ENCODE measurements at places on chromosomes 5 and 9.

- DNase-seq: no peak
These were observed 44.2 kb upstream of the GNPDA1 start for GRCh38 chr5:142056816-142057696.

DNA sequence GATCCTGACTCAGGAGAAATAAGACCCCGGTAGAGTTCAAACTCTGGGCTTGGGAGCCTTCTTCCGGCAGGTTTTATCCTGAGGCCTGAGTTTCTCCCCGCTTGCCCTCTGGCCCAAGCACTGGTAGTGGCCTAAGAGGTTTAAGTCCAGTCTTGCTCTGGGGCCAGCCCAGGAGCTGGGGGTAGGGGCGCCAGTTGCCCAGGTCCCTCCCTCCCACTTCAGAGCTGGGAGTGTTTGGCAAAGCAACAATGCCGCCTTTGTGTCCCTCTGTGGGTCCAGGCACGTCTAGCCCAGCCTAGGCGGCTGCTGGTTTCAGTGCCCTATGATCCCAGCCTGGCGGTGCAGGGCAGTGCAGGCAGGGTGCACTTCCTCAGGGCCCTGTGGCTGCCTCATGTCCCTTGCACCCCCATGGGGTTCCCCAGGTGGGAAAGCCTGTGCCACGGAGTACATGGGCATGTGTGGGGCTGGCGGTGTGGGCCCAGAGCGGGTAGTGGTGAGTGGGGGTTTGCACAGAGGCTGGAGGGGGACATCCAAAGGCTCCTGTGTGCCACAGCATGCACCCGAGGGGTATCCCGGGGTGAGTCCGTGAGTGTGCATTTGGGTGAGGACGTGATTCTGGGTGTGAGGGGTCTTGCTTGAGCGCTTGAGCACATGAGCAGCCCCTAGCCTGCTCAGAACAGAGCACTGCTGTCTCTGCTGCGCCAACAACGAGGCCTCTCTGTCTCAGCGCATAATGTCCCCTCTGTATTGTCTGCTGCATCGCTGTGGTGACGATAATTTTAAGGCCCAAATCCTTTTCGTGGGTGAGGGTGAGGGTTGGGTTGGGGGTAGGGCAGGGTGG is 61.7 kb upstream of the PSD2 start:
- no peak for DNase-seq

DNA sequence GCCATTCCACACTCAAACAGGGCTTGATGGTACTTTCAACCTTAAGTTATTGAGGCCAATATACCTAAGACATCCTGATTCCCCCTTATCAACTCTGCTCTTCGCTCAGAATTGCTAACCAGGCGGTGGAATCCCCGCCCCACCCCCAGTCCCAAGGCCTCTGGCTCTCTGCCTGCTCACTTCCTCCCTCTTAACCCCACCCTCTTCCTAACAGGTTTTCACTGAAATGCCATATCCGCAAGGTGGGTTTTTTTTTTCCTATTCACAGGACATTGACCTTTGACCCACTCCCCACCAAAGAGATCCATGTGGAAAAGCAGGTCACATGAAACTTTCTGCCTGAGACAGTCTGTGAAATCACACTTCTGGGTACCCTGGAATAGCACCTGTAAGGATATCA is 66.6 kb upstream of the IFNK start:
- DNase-seq: no peak

GRCh38 chr5:164818445-164818844 is 1313.0 kb downstream of the MAT2B start:
- DNase-seq: no peak

DNA sequence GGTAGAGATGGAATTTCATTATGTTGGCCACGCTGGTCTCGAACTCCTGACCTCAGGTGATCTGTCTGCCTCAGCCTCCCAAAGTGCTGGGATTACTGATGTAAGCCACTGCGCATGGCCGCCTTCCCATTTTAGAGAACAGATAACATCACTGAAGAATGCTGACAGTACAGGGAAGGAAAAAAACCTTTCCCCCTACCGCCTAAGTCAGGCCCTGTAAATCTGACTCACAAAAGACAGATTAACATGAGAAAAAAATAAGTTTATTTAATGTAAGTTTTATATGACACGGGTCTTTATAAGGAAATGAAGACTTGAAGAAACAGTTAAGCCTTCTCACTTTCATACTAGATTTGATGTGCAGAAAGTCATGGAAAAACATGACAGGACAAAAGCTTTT is 227.2 kb upstream of the ZNF608 start:
- DNase-seq: no peak

GRCh38 chr5:43926923-43927322 is 323.9 kb downstream of the NNT start:
- DNase-seq: no peak

DNA sequence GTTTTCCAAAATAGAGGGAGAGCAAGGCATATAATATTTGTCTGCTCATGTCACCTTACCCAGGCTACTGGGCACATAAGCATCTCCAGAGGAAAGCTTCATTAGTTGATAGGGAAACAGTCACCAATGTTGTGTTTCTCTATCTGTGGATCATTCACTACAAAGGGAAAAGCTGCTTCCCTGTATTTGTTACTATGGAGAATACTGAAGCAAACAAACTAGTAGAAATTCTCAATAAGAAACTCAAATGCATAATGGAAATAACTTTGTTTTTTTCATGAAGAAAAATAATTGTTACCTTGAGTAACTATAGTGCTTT is 138.2 kb downstream of the PCSK1 start:
- DNase-seq: no peak

DNA sequence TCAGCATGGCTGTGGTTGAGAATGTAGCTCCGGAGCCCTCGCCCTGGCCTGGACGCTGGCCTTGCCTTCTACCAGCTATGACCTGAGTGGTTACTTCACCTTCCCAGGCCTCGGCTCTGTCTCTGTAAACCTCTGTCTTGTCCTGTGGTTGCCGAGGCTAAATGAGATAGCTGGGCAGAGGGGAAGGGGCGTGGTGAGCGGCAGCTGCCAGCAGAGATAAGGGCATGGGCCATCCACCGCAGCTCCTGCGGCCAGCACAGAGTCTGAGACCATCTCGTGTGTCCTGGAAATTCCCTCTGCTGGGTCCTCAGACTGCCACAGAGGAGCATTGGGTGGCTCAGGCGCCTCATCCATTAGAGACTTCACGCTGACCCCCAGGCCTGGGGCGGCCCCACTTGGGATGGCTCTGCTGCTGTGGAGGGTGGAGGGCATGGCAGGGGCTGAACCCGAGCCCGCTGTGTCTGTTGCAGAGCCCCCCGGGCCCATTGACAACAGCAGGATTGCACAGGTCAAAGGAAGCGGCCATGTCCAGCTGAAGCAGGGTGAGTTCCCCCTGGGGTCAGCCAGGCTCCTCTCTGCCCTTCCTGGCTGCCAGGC is 43.9 kb downstream of the USP20 start:
- DNase-seq: no peak

GRCh38 chr9:76516350-76516749 is 57.4 kb downstream of the GCNT1 start:
- DNase-seq: peak; percentile 47

- DNase-seq: peak; percentile 60
These were observed 84.9 kb upstream of the BASP1 start for GRCh38 chr5:17132444-17133083.

DNA sequence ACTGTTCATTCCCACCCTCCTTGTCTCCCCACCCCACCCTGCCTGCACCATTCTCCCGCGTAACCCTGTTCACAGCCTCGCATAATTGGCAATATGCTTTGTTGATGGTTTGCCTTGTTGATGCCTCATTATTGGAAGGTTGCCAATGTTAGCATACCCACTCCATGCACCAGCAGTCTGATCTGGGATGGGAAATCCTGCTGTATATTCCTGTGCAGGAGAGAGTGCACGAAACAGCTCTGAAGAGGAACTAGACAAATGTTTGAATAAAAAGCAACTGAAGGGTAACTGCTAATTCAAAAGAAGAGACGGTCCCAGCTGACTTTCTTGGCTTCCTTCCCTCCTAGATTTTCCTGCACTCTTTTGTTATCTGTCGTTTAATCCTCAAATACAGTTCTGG is 271.7 kb upstream of the TLE4 start:
- DNase-seq: peak; percentile 86

DNA sequence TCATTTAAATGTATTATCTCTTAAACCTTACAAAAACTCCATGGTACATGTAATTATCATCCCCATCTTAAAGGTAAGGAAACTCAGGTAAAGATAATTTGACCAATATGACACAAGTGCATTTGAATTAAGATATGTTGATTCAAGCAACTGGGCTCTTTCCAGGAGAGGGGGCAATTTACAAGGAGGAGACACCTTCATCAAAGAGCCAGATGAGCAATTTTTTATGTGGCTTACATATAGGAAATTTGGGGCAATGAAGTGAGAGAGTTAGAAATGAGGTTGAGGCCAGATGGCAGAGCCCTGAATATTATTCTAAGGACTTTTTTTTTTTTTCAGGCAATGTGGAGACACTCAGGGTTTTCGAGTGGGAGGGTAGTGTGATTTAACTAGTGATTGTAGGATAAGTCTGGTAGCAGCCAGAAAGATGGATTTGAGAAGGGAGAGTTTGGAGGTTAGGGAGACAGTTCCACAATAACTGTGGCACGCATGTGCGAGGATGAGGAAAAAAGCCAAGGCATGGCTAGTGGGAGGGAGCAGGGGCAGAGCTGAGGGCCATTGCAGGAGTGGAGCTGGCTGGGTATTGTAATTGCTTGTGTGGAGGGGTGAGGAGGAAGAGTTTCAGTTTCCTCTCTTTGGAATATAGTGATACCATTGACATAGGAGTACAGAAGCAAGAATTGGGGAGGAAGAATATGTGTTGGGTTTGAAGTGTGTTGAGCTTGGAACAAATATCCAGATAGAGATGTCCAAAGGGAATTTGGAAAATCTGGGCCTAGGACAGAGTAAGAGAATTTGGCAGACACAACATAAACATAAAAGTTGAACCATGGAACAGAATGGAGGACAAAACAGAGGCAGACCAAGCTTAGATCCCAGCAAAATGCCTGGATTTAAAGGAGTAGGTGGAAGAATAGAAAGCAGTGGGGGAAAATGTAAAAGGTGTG is 72.0 kb downstream of the ACTBL2 start:
- DNase-seq: no peak

DNA sequence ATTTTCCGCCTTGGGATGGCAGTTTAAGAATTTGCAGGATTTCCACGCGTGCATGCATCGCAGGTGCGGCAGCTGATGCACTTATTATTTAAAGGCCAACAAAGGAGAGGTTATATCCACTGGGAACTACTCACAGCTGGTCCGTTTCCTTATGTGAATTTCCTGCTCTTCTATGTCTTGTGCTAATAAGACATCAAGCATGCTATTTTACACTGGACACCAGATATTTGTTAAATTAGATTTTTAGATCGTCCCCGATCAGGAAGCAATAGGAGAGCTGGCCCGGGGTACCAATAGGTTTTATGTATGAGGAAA is 476 bp upstream of the DTWD2 start:
- DNase-seq: peak; percentile 43

GRCh38 chr5:8895599-8895998 is 650.3 kb downstream of the SEMA5A start:
- no peak for DNase-seq

DNA sequence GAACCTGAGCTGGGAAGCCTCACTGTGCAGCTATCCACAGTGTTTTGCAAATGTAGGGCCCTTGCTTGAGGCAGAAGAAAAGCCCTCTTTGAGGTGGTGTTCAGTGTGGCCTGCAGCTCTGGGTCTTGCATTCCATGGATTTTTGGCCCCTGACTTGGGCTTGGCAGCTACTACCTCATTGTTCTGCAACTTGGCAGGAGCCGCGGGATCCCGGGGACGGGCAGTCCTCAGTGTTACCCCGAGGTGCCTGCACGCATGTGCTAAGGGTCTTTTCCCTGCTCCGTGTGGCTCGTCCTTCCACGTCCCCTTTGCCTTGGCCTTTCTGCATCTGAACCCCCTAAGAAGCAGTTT is 39.8 kb downstream of the NEK6 start:
- no peak for DNase-seq

GRCh38 chr9:89746385-89747116 is 141.7 kb downstream of the GADD45G start:
- no peak for DNase-seq

Data from NCI-H510A treated with DMSO at 0.1 percent for 48 hours (cell line).